ENCODE measurements at places on chromosomes 7 and 10.

GRCh38 chr10:124225467-124226270 is 132.3 kb upstream of the CHST15 start:
- DNase-seq: no peak

GRCh38 chr10:11933577-11934223 is 108.9 kb downstream of the UPF2 start:
- no peak for DNase-seq

DNA sequence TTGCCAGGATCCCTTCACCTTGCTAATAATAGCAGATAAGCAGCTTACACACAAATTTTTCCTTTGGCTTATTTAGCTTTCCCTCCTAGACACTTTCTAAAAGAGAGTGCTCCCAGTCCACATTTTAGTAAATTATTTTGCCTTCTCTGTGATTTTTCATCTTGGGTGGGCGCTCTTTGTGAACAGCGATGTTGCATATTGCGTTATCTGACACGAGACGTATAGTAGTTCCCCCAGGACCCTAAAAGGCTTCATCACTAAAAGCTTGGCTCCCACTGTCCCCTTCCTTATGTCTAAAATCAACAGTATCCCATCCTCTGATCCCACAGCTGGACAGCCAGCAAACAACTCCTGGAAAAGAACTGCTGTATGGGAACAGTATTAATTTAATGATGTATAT is 232.9 kb downstream of the DYNC1I1 start:
- no peak for DNase-seq

GRCh38 chr7:149717481-149717880 is 55.9 kb downstream of the ZNF467 start:
- no peak for DNase-seq

- DNase-seq: no peak
These were observed 39.3 kb downstream of the RABGEF1 start for GRCh38 chr7:66779669-66780409.

GRCh38 chr10:6406220-6407033 is 173.6 kb downstream of the PRKCQ start:
- DNase-seq: peak; percentile 18

DNA sequence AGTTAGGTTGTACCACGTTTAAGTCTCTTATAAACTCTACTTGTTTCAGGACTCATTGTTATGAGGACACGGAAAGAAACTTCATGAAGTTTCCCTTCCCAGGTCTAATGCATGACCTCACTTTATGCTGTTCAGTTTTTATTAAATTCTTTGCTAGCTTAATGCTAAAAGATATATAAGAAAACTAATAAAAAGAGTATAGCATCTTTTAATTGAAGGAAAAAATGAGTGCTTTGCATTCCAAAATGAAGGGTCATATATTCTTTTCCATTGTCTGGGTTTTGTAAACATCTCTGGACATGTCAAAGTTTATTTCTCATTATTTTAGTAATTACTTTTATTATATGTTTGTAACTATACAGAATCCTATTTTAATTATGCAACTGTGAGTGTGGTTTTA is 255.8 kb downstream of the CREB5 start:
- no peak for DNase-seq

DNA sequence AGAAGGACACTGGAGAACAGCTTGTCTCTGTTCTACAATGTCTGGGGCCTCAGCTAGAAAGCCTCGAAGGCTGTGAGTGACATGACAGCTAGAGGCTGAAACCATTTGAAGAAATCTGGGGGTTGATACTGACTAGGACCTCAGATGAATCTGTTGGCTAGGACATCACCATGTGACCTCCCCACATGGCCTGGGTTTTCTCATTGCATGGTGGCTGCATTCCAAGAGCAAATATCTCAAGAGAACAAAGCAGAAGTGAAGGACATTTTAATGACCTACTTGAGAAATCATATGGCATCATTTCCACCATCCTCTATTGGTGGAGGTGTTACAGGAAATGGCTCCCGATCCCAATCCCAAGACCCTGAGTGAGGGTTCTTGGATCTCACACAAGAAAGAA is 450.6 kb upstream of the AUTS2 start:
- no peak for DNase-seq

DNA sequence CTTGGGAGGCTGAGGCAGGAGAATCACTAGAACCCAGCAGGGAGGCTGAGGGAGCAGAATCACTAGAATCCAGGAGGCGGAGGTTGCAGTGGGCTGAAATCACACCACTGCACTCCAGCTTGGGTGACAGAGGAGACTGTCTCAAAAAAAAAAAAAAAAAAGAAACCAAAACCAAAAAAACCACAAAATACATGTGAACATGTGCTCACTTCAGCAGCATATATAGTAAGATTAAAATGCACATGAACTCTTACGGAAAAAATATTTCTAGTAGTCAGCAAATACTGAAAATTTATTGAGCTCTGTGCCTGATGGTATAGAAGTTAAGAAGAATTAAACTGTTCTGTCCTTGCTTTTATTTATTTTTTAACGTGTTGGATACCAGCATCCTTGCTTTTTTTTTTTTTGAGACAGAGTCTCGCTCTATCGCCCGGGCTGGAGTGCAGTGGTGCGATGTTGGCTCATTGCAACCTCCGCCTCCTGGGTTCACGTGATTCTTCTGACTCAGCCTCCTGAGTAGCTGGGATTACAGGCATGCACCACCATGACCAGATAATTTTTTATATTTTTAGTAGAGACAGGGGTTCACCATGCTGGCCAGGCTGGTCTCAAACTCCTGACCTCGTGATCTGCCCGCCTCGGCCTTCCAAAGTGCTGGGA is 9.6 kb upstream of the ZNF487 start:
- DNase-seq: no peak

GRCh38 chr10:72466018-72466417 is 111.3 kb upstream of the DNAJB12 start:
- no peak for DNase-seq

- DNase-seq: no peak
These were observed 286.1 kb downstream of the EXOC4 start for GRCh38 chr7:133539016-133539415.
